Gastroesophageal sphincter (tissue), 4 donors: ENCODE measurements at places on chromosomes 12 and 14.

DNA sequence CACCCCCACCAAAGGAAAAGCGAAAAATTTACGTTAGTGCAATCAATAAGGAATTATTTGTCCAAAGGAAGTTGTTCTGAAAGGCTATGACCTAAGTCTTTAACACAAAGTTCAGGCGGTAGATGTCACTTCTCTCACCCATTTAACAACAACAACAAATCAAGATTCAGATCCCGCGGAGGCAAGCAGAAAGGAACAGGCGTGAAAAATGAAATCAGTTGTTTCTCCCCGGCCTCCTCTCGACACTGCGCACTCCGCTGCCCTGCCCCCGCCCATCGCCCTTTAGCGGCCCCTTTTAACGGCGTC is 1.4 kb downstream of the DENND5B start:
- ATAC-seq, result no peak

GRCh38 chr12:80805106-80805505 is 88.4 kb downstream of the MYF5 start:
- ATAC-seq, result no peak

DNA sequence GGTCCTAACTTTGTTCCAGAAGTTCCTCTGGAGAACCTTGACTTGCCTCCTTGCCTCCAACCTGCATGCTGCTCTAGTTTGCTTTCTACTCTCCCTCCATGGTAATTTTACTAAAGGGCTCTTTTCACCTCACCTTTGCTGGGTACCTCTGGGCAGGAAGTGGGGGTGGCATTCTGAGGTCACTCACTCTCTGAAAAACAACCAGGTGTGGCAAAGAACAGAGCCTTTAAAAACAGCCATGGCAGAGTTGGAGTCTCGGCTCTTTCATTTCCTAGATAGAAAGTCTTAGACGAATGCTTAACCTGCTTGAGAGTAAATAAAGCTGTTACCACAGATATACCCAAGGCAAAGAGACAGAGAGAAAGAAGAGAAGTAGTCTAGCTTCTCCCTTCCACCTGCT is 827.9 kb downstream of the BCL11B start:
- no peak for ATAC-seq

DNA sequence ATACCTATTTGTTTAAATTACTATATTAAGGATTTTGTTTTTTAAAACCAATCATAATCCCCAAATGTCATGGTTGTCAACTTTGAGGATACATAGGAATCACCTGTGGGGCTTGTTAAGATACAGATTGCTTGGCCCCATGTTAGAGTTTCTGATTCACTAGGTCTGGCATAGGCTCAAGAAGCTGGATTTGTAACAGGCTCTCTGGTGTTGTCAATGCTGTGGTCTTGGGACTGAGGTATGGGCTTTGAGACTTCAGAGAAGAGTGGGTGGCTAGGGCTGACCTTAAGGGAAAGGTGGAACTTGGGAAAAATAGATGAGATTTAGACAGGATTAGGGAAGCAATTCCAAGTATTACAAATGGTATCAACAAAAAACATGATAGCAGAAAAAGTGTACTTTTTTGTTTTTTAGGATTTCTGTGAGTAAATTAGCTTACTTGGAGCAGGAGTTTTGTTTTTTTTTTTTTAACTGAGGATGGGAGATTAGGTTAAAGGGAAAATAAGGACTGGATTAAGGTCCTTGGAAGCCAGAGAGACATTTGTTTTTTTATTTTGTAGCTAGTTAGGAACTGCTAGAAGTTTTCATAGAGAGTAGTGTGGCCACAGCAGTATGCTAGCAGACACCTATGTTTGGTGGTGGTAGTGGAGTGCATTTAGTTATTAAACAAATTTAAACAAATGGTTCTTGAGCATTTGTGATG is 88.6 kb downstream of the RAD51B start:
- ATAC-seq, result no peak

DNA sequence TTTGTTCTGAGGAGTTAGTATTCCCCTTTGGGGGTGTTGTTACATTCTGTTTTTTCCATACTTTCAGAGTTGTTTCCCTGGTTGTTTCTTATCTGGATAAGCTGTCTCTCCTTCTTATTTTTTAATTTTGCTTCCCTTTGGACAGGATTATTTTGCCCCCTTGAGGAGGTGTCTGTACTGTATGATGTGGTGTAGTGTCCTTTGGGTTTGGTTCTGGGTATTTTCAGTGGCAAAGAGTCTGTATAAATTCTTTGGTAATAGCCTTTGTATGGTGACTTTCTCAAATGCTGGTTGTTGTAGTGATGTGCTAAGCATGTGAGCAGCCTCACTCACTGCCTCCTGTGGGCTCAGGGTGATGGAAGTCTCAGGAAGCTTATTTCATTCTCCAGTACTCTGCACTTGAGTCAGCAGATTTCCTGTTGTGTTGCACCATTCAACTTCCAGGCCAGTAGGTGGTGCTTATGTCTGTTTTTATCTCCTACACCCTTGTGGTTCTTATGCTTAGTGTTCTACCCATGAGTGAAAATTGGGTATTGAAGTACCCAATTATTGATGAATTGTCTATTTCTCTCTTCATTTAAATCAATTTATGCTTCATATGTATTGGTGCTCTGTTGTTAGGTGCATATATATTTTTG is 103.3 kb upstream of the PMCH start:
- ATAC-seq, result no peak

DNA sequence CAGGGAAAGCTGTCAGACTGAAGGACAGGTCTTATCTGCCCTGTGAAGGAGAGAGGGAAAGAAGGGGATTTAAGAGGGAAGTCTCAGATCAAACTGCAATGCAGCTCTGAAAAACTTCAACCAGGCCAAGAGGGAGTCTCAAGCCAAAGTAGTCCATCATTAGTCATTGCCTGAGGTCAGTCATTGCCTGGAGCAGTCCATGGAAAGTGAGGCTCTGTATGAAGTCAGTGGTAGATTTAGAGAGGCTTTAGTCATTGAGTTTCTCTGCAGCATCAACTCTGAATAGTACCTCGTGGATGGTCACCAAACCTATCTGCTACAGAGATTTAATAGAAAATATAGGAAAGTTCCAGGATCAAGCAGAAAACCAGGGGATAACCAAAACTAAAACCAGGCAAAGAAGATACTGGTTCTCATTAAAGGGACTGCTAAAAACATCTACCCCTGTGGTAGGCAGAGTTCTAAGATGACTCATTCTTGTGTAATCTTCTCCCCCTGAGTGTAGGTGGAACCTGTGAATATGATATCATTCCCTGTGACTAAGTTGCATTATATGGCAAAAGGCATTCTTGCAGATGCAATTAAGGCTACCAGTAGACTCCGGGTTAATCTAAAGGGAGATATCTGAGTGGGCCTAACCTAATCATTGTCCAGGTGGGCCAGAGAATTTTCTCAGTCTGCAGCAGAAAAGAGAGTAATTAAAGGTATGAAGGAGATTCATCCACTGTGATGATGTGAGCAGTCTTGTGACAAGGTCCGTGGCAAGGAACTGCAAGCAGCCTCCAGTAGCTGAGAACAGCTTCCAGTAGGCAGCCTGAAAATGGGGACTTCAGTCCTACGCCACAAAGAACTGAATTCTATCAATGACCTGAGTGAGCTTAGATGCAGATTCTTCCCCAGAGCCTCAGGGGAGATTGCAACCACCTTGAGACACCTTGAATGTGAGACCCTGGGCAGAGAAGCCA is 123.1 kb downstream of the GALC start:
- ATAC-seq, result peak; percentile 86

- no peak for ATAC-seq
Measured at GRCh38 chr12:38666425-38666824, 239.0 kb downstream of the CPNE8 start.

- no peak for ATAC-seq
Measured at GRCh38 chr12:100737168-100737567, 57.4 kb upstream of the ANO4 start.

DNA sequence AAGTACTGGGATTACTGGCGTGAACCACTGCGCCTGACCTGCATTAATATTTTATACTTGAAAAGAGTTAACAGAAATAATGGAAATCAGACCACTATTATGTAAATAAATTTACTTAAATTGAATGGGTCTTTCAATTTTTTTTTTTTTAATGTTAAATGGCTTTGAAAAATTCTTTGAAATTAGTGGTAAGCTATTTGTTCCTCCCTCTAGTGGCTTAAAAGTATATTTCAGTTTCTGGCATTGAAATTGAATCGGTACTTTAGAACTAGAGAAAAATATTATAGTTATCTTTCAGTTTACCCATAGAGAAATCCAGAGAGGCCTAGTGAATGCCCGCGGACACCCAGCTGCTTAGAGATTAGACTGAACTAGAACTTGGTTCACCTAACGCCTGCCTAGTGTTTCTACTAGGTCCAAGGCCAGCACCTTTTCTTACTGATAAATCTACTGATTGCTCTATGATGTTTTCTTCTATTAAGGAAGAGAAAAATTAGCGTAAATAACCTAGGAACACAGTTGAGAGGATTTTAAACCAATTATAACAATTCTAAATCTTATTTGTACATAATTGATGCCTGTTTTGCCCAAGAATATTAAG is 106.5 kb downstream of the EML1 start:
- ATAC-seq, result no peak

GRCh38 chr14:73764406-73765280 is 50.5 kb upstream of the PNMA1 start:
- no peak for ATAC-seq

DNA sequence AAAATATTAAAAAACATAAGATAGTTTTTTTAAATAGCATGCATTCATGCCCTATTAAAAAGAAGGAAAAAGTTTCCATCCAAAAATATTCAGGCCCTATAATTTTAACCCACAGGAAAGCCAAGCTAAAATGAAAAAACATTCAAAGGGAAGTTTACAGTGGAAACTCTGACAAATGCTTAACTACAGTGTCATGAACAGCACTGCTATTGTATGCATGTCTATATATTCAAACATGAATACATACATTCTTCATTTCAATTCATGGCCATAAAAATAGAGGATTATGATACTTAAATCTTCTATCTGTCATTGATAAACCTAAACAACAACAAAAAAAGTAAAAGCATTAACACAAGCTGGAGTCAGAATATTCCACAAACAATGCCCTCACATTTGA is 67.4 kb downstream of the PPP2R5E start:
- no peak for ATAC-seq

DNA sequence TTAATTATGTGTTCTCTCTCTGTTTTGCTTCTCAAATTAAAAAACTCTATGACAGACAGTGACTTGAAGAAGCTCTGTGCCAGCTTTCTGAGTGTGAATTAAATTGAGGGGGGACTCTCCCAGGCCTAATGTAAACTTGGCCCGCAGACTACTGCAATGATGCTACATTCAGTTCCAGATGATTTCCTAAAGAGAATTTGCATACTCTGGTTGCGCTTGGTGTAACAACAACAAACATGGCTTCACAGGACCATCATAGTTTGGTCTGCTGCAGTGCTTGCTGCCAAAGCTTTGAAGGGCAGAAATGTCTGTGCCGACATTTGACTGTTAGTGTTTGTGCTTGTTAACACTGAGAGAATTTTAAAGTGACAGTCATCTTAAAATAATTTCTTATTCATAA is 25.0 kb downstream of the CFAP54 start:
- ATAC-seq, result no peak

DNA sequence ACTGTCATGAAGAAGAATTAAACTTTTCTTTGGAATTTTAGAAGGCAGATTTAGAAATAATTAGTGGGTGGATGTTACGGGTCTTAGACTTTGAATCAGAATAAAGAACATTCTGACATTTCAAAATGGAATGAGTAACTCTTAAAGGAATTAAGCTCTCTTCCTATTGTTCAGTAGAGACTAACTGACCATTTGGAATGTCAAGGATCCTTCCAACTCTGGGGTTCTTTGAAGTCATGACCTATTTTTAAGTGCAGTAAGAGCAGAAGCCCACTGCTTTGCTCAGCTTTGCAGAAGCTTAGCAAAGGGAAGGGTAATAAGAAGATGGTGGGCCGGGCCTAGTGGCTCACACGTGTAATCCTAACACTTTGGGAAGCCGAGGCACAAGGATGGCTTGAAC is 4.0 kb downstream of the CHURC1 start:
- no peak for ATAC-seq

DNA sequence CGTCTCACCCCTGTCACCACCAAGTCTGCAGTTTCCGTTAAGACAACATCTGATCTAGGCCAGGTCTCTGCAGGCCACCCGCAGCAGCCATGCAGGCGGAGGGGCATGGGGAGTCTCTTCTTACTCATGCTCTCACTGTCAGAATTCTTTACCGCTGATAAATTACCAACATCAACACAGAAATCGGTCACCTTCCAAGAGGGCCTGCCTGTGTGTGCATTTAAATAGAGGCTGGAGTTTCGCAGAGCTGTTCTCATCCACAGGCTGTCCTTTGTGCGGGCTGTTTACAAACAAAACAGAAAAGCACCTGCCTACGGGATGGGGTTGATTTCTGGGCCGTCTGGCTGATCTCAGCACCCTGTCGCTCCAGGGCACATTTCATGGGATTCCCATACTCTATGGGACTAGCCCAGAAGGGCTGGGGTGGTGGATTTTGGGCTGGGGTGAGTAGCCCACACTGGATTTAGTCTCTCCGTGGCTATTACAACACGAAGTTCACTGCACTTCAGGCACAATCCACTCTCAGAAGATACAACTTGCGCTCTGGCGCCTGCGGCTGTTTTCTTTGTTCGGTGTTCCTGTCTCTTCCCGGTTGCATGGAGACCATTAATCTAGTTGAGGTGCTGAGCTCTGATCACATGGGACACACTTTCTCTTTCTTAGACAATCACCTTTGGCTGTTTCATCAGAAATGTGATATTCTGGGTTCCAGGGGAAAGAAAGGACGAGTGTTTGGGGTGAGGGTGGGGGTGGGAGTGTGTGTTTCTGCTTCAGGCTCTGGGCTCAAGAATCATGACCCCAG is 331.1 kb downstream of the GLT1D1 start:
- ATAC-seq, result no peak

DNA sequence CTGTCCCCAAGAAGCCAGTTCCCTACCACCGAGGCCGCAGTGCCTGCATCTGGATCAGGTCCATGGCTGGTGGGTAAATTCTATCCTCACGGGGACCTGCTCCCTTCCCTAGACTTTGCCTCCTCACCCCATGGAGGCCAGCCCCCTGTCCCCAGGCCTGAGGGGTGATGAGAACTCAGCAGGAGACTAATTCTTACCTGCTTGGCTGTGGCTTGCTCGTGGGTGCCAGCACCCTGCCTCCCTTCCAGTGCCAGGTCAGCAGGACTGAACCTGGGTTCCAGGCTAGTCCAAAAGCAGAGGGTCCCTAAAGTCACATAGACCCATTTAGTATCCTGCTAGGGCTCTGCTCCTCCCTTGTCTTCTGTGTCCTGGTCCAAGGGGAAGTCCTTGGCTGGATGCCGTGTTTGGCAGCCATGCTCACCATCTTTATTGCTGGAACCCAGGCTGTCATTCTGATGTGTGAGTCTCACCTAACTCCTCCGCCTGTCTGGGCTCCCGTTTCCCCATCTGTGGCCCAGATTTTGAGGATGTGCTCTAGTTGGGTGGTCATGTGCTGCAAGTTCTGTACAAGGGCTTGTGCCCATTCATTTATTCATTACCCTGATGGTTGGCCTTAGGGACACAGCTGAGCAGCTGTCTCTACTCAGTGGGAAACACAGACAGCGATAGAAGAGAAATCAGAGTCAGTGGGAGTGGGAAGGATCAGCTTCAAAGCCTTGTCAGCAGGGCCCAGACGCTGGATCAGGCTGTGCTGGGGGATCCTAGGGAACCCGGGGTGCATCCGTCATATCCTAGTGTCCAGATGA is 949 bp downstream of the PLBD2 start:
- ATAC-seq, result no peak

GRCh38 chr12:39852346-39852745 is 232.7 kb upstream of the ABCD2 start:
- ATAC-seq, result no peak

- ATAC-seq, result no peak
Measured at GRCh38 chr12:42097971-42098370, 46.7 kb downstream of the GXYLT1 start.

GRCh38 chr14:73502017-73502619 is 11.4 kb downstream of the RIOX1 start:
- ATAC-seq, result no peak
